ENCODE measurements at places on chromosomes 3 and 15.

- DNase-seq = no peak
These were observed 49.0 kb downstream of the KBTBD12 start for GRCh38 chr3:127964053-127964452.

GRCh38 chr3:121629601-121630000 lies 31.1 kb downstream of the HCLS1 start:
- no peak for DNase-seq

DNA sequence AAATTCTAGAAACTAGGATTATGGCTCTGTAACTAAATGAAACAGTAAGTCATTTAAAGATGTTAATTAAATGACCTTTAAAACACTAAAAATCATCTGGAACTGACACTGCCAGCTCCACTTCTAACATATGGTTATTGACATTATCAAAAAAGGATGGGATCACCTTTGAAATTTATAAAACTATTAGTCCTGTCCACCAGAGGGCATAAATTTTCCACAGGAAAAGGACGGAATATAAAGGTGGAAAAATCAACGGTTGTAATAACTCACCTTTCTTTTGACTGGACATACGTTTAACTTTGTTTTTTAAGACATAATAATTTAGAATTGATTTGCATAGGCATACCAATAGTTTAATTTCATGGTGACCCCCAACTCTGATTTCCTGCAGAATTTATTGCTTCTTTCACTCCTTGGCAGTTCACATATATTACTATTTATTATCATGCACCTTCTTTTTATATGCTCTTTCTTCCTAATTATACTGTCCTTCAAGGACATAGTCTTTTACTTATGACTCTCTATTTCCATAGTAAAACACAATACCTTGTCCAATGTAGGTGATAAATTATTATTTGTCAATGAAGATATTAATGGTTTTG lies 345.7 kb downstream of the CADM2 start:
- no peak for DNase-seq

- DNase-seq = no peak
These were observed 113.8 kb upstream of the RAD18 start for GRCh38 chr3:9077029-9077428.

DNA sequence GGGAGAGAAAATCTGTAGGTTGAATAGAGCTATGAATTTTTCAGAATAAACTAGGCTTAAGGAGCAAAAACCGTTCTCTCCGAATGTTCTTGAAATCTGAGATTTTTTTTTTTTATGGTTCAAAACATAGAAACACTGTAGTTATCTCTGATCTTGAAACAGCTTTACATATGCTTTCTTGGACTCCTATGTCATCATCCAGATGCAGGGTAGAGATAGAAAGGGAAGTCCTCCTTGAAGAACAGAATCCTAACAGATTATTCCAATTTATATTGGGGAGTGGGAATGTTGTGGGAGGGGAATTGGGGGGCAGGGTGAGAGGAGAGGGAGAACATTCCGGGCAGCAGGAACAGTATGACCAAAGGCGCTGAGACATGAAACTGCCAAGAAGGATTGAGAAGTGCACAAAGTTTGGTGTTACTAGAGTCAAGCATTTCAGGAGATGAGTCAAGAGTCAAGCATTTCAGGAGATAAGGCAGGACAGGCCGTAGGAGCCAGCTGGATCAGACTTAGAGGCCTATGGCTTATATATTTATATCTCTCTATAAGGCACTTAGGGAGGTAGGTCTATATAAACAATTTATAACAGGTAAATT lies 21.9 kb upstream of the ST3GAL6 start:
- DNase-seq = no peak

DNA sequence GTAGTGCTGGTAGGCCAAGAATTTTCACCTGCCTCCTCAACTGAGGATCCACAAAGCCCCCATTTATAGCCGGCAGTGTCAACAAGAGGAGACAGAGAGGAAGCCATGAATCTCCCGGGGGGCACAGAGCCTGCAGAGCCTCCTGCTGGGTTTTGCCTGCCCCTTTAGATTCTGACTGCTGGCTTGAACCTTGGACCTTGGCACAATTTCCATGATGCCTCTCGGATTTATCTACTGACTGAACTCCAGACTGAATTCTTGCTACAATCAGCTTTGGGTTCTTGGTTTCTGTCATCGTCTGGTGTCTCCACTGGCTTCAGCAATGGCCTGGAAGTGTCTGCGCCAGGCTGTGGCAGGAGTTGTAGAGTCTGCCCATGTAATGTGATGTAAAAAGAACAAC lies 80.7 kb downstream of the GPR156 start:
- DNase-seq = no peak

DNA sequence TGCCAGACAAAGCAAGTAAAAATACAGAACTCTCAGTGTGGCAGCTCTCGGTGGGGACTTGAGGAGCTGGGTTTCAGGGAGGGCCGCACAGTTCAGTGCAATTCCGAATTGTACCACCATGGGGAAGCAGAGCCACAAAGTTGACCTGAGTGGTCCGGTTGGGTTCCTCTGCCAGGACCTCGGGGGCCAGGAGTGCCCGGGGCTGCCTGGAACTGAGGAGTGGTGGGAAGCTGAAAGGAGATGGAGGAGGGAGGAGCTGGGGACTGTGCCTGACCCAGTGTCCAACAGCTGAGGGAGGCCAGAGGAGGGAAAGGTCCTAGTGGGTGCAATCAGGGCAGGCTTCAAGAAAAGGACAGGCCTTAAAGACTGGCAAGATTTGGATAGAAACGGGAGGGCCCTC lies 32.2 kb upstream of the TRH start:
- DNase-seq = no peak

DNA sequence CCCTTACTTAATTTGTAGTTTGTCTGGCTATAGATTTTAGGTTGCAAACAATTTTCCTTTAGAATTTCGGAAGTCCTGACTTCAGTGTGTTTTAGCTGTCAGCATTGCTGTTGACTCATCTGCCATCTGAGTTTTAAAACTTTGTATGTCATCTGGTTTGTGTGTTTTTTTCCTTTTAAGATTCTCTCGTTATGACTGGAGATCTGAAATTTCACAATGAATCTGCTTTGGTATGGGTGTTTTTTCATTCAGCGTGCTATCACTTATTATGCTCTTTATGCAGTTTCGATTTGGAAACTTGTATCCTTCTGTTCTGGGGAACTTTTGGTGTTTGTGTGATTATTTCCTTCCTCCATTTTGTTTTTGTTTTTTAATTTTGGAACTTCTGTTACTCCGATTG lies 53.7 kb upstream of the ZNF280D start:
- DNase-seq = no peak

DNA sequence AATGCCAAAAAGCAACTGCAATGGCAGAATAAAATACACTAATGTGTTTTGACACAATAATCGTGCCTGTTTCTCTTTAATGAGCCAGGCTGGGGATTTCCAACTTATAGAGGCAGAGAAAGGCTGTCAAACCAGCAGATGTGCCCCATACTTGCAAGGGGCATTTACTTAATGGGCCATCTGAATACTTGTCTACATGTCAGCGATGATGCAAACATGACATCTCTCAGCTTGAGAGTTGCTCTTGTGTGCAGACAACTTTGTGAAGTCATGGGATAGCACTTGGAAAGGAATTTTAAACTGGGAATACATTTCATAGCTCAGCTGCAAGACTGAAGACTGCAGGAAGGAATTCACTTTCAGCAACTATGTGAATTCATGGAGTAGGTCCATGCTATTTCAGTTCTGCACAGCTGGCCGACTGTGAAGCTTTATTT lies 127.4 kb upstream of the ADAMTS9 start:
- DNase-seq = no peak

GRCh38 chr15:60223176-60223575 lies 174.6 kb downstream of the ANXA2 start:
- no peak for DNase-seq

- no peak for DNase-seq
These were observed 98.1 kb downstream of the LRRK1 start for GRCh38 chr15:101017093-101017754.

- no peak for DNase-seq
These were observed 54.8 kb upstream of the LARS2 start for GRCh38 chr3:45333549-45333948.

DNA sequence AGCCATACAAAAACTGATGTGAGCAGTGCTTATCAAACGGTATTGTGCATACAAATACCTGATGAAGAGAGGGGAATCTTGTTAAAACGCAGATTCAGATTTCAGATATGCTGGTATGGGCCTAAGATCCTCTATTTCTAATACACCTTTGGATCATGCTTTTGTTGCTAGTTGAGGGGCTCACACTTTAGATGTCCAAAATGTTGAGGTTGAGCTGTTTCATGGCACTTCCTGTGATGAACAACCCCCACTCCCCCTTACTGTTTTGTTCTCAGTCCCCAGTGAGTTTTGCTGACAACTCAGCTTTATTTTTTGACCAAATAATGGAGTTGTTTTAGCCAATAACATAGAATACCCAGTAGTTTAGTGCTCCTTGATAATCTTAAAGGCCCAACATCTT lies 53.2 kb downstream of the ROBO2 start:
- DNase-seq = no peak

DNA sequence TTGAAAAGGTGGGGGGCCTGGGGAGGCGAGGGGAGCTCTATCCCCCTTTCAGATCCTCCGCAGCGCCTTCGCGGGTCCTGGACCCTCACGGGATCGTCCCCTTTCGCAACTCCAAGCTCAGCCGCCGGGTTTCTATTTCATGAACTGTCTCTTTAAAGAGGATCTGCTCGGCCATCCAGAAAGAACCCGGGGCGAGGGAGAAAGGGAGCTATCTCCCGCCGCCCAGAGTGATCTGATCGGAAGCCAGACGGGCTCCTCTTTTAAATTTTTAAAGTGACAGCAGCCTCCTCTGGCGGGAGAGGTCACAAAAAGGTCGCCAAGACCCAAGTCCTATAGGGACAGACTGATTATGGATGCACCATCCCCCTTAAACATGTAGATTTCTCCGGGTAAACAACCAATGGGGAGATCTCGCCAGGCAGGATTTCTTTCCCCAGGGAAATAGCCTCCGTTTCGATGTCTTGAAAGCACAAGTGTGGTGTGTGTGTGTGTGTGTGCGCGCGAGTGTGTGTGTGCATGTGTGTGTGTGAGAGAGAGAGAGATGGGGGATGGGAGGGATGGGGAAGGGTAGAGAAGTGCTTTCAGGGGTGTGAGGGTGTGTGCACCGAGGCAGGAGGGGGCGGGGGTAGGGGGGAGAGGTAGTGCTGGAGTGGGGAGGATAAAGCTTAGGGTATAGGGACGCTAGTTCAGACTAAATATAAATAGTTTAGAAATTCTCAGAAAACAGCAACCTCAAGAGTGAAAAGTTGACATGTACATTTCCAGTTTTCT lies 516.1 kb downstream of the MECOM start:
- DNase-seq = no peak

DNA sequence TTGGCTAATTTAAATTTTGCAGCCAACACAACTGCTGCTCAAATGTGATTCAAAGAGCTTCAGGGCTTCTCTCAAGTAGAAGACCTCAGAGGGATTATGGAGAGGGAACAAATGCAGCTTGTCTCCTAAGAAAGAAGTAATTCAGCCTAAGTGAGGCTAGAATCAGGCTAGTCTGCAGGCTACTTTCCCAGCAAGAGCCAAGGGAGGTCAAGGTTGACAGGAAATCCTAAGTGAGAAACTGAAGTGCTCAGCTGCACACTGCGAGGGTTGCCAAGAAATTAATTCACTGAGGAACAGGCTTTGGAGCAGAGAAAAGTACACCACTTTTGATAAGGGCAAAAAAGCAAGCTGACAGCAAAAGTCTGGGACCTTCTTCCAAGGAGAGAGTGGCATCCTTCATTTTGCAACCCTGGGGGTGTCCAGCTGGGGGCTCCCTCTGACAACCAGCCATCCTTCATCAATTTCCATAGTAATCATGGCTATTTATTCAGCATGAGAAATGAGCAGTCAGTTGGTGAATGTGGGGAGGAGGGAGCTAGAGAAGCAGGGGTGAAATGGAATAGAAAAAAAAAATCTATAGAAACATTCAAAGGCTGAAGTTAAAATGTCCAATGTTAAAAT lies 646.4 kb upstream of the ADAMTS9 start:
- no peak for DNase-seq

DNA sequence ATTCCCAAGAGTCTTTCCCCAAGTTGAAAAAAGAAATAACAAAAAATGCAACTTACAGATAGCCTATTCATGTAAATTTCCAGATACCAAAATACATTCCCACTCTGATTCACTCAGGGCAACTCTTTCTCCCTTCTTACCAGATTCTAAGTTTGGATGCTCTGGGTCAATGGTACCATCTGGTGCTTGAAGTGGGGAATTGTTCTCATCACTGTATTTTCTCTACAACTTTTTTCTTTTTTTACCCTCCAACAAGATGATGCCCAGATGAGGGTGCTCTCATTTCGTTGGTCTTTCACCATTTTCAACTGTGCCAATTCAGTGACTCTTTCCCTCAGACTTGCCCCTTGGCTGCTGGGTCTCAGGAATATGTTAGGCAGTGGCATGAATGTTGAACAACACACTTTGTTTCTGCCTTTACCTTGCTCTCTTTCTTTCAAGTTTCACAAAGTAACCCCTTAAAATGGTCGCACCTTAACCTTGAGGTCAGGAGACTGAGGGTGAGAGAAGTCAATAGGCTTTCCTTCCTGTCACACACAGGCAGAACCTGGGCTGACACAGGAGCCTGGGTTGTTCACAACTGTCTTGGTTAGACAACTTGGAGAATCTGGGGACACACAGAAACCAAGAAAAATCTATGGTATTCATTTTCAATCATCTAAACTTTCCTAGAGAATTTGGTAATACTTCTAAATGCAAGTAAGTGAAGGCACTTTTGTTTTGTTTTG lies 330.7 kb upstream of the SLCO3A1 start:
- no peak for DNase-seq
